Amniotic stem cell (primary cell): ENCODE measurements at places on chromosomes 4 and X.

- no peak for DNase-seq
These were observed 102.6 kb downstream of the FHDC1 start for GRCh38 chr4:153038623-153039311.

DNA sequence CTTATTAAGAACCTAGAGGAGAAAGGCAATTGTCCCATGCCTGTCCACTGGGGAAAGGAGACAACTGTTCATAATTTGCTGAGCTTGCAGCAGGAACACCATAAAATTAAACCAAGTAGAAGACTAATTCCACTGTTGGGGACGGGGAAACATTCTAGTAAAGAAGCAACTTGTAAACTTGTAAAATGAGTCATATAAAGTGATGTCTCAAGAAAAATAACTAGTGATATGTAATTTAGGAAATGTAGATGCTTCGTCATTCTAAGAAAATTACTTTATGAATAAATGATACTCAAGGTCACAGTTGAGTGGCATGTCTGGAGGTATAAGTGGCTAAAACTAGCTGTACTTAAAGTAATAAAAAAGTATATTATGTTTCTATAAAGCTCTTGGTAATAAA lies 121.2 kb upstream of the MID1 start:
- no peak for DNase-seq

DNA sequence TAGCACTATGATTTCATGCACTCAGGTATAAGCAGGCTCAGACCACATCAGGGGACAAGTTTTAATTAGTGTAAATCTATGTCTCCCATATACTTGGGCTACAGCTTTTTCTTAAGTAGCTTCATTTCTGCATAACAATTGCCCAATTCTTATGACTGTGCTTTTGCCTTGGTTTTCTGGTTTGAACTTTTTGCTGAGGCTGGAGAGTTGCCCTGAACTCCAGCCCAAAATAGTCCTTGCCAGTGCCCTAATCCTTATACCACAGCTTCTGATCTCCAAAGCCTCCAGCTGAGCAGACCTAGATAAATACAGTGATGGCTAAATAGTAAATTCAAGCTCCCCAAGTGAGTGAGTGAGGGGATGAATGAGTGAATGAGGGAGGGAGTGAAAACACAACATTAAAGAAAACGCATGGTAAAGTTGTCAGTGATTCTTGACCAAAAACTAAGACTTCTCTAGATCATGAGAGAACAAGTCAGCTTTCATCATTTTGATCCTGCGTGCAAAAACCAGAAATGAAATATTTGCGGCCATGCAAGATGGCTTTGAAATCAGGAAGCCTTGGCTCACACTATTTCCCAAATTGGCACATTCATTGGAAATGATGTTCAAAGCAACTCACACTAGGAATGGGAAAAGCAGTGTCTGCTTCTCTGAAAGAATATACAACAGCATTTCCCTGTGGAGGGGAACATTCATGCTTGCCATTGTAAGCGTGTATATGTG lies 437.1 kb upstream of the CTSO start:
- DNase-seq = no peak

DNA sequence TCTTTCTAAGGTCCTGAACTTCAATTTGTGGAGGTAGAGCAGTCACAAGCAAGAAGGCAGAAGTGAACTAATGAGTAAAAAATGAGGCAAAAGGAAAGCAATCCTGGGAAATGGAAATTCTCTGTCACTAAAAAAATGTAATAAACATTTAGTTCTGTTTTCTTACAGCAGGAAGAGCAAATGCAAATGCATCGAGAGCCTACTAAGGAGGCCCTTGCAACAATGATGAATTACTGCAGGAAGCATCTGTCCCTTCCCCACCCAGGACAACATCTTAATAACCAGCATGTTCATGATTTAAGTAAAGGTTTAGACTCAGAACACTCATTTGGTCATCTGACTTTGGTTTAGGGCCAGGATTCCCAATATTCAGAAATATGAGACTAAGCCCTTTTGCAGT lies 341.4 kb upstream of the NOCT start:
- no peak for DNase-seq

- no peak for DNase-seq
These were observed 71.8 kb downstream of the DIAPH2 start for GRCh38 chrX:96756491-96756890.

DNA sequence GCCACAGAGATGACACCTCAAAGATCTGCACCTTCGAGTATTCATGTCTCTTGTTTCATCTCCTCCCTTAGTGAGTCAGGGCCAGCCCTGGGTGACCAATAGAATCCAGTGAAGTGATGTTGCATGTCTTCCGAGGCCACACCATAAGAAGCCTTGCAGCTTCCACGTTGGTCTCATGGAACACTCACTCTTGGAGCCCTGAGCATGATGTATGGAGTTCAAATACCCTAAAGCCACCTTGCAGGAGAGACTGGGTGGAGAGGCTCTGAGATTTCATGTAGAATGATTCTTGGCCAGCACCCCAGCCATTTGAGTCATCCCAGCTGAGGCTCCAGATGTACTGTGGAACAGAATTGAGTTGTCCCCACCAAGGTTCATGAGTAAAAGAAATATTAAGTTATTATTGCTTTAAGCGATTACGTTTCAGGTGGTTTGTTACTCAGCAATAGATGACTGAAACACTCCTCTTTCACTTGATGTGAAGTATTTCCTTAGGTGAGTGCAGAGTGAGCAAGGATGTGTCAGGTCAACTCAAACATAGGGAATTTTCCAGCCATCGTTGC lies 5.0 kb upstream of the RP2 start:
- no peak for DNase-seq
